ENCODE measurements at places on chromosomes 2 and 18. TPM values are rescaled to one million over a fixed set of nuclear protein-coding genes. Genes with fewer than 3 reads are reported as not detected.
A peak's percentile ranks its signal among the peaks of the same experiment; 100 is the strongest.

The PMAIP1 gene
- 27.4 TPM for total RNA-seq

The CCDC85A gene
- total RNA-seq = 5.5 TPM

The SOWAHC gene
- total RNA-seq = 5.4 TPM

The SLC66A3 gene
- total RNA-seq = 10.7 TPM

The DNAH7 gene
- total RNA-seq = 0.31 TPM

The SERPINB7 gene
- not detected for total RNA-seq

The FN1 gene
- total RNA-seq = 455 TPM

The PREB gene
- total RNA-seq = 26.9 TPM

The NT5DC4 gene
- total RNA-seq = not detected

The XPO1 gene
- total RNA-seq = 183 TPM

The SCTR gene
- not detected for total RNA-seq

The ARHGAP15 gene
- 11.5 TPM for total RNA-seq

The KCNE4 gene
- 7.2 TPM for total RNA-seq

The CHRND gene
- 83.7 TPM for total RNA-seq

DNA sequence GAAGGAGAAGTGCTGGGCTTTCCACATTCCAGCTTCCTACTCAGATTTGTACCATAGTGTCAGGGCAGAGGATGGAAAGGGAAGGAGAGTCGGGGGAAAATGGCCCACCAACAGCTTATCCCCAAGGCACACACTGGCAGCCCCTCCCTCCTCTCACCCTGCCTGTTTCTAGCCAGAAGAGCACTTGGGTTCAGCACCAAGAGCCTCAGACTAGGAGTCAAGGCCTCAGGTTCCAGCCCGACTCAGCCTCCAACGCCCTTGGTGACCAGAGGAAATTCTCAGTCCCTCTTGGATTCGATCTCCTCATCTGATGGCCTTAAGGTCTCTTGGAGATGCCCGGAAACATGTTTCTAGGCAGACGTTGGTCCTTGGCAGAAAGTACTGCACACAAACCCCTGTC is 53.9 kb downstream of the TNS1 start:
- DNase-seq = no peak

- DNase-seq = peak; percentile 77
Observed at GRCh38 chr2:121071034-121071504, 213.9 kb downstream of the TFCP2L1 start.

GRCh38 chr2:66170744-66171330 is 264.1 kb upstream of the MEIS1 start:
- DNase-seq = peak; percentile 23

DNA sequence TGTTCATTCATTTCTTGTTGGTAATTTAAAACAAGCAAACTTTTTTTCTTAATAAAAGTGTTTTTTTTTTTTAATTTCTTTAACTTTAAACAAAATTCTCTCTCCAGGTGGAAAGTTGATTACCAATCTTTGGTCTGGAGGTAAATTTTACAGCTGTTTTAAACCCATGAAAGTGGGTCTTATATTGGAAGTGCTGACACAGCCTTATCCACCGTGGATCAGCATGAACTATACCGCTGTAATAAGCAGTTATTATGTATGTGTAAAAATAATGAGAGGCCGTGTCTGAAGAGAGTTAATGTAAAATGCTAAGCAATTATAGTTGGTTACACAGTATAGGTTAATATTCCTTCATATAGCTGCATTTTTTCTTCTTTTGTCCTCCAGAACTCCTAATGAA is 378.1 kb upstream of the ATP5MC3 start:
- no peak for DNase-seq

DNA sequence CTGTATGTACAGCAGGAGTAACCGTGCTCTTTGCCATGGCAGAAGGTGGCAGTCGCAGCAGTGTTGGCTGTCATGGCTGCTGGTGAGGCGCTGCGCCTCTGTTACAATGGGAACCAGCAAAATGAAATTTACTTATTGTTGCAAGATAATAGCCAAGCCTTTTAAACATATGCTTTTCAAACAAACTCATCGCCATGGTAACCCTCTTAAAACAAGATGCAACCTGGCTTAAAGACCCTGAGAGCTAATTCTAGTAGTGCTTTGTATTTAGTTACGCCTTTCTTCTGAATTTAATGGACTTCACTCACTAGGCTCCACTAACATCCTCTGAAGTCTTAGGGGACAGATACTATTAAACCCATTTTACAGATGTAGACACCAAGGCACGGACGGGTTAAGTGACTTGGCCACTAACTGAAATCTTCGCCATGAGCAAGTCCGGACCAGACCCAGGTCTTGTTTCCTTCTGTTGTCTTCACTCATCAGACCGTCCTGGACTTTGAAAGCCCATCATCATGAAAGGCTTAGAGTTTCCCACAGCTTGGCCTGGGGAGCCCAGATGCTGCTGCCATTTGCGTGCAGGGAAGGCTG is 111.6 kb upstream of the ODC1 start:
- DNase-seq = peak; percentile 54

GRCh38 chr2:219400562-219400961 is 12.8 kb upstream of the DNPEP start:
- DNase-seq = no peak

GRCh38 chr2:143730155-143730952 is 601.1 kb downstream of the ARHGAP15 start:
- no peak for DNase-seq

- no peak for DNase-seq
Observed at GRCh38 chr2:184927040-184927439, 328.7 kb downstream of the ZNF804A start.

DNA sequence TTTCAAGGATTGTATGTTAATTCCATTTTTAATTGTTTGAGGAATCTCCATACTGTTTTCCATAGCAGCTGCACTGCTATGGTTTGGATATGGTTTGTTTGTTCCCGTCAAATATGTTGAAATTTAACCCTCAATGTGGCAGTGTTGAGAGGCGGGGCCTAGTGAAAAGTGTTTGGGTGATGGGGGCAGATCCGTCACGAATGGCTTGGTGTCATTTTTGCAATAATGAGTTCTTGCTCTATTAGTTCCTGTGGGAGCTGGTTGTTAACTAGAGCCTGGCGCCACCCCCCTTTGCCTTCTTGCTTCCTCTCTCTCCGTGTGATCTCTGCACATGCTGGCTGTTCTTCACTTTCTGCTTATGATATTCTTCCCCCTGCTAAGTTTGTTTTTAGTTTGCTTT is 71.4 kb upstream of the LDLRAD4 start:
- DNase-seq = no peak

DNA sequence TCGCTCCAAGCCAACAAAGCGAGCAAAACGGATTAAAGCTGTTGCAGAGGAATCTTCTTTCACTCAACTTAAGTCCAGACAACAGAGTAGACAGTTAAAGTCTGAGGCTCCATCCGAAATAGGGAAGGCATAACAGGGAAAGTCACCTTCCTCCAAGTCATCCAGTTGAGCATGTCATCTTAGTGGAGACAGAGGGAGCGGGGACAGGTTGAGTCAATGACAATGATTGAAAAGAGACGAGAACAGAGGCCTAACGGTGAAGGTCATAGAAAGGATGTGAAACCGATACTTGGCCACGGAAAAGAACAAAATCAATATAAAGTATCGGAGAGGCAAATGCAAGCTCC is 455 bp downstream of the C18orf32 start:
- no peak for DNase-seq

DNA sequence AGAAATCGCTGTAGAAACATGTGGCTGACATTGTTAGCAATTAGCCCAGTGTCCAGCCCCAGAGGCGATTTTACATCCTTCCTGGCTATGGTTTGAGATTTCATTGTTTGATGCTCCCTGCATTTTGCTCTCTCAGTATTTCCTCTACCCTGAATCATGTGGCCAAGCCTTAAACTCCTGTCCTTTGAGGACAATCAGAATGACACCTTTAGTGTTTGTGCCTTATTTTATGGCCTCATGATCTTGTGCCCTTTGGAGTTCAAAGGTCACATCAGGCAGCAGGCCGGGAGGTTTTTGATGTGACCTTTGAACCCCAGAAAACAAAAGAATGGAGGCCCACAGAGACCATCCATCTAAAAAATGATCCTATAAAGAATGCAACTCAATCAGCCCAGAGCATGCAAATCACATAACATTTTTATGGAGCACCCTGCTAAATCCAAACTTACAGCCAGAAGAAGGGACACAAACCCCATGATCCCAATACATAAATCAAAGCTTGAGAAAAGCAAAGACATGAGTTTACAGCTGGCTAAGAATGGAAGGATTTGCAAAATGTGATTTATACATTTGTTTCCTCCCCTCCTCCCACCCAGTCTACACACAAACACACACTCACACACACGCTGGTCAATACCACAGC is 52.5 kb downstream of the FECH start:
- no peak for DNase-seq

DNA sequence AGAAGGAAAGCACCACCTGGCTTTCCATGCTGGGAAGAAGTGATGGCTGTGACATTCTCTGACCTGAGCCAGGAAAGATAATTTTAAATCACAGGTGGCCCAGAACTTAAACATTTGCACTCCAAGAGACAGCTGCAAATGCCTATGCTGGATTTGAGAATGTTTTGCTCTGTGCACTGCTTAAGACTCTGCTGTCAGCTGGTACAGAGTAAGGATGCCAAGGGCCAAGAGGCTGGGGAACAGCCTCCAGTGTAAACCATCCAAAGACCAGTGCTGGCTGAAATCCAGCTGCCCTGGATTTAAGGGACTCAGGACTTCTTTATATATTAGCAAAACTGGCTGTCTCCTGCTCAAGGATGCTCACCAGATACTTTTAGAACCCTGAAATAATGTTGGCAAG is 3.9 kb downstream of the HOXD8 start:
- peak; percentile 70 for DNase-seq

DNA sequence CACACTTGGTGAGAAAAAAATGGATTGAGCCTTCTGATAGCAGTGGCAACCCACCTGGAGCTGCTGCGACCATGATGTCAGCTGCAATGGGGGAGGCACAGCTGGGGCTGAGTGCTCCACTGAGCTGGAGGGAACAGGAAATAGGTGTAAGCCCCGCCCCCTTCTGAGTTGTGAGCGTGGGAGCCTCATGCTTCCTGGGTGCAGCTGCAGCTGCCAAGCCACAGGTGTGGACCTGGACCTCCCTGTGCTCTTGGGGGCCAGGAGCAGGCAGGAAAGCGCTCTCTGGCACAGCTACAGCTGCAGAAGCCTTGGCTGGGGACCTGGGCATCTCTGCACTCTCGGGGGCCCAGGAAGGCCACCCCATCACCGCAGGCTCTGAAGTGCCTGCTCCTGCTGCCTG is 970.6 kb downstream of the DCDC2C start:
- DNase-seq = no peak

DNA sequence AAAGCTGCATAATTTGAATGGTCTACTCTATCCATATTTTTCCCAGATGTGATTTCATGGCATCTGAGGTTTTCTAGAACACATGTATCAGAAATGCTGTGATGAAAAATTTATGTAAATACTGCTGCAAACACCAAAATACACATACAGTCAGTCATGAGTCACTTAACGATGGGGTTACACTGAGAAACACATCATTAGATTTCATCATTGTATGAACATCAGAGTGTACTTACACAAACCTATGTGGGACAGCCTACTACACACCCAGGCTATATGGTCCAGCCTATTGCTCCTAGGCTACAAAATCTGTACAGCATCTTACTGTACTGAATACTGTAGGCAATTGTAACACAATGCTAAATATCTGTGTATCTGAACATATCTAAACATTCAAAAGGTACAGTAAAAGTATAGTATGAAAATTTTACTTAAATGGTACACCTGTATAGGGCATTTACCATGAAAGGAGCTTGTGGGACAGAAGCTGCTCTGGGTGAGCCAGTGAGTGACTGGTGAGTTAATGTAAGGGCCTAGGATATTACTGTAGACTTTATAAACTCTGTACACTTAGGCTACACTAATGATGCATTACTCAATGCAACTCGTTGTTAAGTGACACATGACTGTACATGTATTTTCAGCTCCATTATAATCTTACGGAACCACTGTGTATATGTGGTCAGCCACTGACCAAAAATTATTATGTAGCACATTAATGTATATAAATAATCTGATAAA is 33.5 kb downstream of the PNO1 start:
- DNase-seq = no peak

DNA sequence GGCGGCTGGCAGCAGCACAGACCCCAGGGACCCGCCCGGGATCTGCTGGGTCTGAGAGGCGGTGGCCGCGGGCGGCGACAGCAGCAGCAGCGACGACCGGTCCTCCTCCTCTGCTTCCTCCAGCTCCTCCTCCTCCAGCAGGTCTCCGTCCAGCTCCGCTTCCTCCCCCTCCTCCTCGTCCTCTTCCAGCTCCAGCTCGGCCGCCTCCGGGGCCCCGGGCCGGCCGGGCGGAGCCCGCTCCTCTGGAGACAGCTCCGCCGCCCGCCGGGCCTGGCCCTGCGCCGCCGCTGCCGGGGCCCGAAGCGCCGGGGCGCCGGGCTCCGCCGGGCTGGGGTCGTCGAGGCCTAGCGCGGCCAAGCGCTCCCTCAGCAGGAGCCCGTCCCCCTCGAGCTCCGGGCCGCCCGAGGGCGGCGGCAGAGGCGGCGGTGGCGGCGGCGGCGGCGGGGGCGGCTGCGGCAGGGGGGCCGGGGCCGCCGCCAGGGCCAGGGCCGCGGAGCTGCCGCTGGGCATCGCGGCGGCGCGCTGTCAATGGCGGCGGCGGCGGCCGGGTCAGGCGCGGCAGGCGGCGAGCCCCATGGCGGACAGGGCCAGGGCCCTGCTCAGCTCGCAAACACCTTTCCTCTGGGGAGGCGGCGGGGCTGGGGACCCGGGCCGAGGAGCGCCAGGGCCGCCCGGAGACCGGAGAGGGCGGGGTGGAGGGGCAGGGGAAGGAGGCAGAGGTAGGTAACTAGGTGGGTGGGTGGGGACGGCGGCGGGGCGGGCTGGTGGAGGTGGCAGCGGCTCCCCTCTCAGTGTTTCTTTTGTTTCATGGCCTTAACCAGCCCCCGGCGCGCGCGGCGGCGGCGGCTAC is 445 bp downstream of the MEX3C start:
- DNase-seq = peak; percentile 83

DNA sequence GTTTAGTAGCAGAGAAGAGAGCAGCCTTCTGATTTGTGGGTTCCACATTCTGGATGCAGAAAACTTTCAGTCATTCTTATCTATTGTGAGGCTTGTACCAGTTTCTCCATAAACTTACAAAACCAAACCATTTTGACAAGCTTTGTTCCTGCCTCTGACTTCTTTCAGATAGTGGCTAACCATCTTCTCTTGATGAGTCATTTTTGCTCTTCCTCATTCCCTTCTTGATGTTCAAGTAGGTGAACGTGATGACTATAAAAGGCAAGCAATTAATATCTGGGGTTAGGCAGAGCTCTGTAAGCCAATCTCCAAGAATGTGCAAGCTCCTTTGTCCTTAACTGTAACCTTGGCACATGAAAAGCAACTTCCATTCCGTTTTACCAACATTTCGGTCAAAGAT is 2083.1 kb upstream of the PIK3C3 start:
- DNase-seq = no peak

- DNase-seq = no peak
Observed at GRCh38 chr2:141105763-141106162, 1025.1 kb downstream of the LRP1B start.

GRCh38 chr2:1941556-1941955 is 197.2 kb upstream of the PXDN start:
- DNase-seq = no peak

- no peak for DNase-seq
Observed at GRCh38 chr2:60445684-60446179, 107.7 kb downstream of the BCL11A start.

- no peak for DNase-seq
Observed at GRCh38 chr18:47893939-47894699, 36.3 kb downstream of the SMAD2 start.

GRCh38 chr2:111679202-111679601 is 204.8 kb downstream of the ANAPC1 start:
- no peak for DNase-seq

All from muscle of leg (tissue), 16 donors.